ACHN (cell line): ENCODE measurements at places on chromosomes 3 and 15.
A peak's percentile ranks its signal among the peaks of the same experiment; 100 is the strongest.

GRCh38 chr3:123239756-123240155 is 38.0 kb downstream of the SEC22A start:
- no peak for DNase-seq

- DNase-seq, result no peak
Measured at GRCh38 chr15:84033793-84034553, 201.6 kb upstream of the GOLGA6L4 start.

DNA sequence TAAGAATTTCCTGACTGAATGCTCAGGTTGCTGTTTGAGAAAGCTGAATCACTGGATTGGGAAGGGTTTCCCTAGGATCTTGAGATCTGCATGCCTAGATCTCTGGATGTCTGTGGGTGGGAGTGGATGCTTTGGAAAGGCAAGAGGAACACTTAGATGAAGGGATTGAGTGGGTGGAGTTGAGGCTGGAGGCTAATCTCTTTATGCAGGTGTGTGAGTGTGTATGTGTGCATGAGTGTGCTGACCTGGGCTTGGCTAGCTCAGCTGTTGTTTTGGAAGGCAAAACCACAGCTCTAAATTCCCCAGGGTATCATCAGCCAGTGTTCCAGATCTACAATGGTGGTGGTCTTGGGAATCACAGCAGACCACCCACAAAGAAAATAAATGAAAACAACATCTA is 60.5 kb downstream of the CLDN1 start:
- DNase-seq, result no peak

GRCh38 chr3:58864480-58864879 is 185.3 kb downstream of the CFAP20DC start:
- DNase-seq, result no peak

DNA sequence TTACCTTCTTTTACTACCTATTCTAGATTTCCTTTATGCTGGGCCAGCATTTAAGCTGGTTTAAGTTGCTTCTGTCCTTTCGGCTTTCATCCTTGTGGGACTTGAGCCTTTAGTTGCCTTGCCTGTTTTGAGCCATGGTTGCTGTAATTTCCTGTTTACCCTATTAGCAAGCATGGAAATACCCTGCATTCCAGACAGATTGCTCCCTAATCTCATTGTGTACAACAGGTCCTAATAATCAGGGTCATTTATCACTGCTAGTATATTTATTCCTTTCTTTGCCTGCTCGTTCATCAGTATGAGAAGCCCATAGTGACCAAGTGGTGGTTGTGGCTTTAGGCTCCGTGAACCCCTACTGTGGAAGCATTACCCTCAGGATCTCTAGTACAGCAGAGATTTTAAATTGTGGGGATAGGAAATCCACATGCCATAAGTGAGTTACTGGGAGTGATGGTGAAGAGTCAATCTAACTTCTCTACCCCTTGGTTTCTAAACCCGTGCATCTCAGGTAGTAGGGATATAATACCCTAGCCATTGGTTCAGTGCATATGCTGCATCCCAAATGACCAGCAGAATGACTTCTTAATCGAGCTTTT is 31.9 kb downstream of the NCK1 start:
- no peak for DNase-seq

- no peak for DNase-seq
Measured at GRCh38 chr3:32428092-32429068, 36.7 kb downstream of the CMTM7 start.

- no peak for DNase-seq
Measured at GRCh38 chr3:110521019-110521418, 550.6 kb upstream of the NECTIN3 start.

DNA sequence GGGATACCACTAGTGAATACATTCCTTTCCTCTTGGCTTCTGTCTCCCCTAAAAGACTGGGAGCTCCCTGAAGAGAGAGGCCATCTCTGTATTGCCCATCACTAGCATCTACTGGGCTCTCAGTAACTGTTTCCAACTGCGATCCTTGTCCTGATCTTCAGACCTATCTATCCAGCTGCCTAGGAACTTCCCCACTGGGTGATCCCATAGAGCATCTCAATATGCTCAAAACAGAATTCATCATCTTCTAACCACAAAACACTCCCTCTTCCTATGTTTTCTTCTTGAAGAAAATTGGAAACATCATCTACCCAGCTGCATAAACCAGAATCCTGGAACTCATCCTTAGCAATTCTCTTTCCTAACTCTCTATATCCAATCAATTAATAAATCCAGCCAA is 54.6 kb downstream of the PLD1 start:
- no peak for DNase-seq

DNA sequence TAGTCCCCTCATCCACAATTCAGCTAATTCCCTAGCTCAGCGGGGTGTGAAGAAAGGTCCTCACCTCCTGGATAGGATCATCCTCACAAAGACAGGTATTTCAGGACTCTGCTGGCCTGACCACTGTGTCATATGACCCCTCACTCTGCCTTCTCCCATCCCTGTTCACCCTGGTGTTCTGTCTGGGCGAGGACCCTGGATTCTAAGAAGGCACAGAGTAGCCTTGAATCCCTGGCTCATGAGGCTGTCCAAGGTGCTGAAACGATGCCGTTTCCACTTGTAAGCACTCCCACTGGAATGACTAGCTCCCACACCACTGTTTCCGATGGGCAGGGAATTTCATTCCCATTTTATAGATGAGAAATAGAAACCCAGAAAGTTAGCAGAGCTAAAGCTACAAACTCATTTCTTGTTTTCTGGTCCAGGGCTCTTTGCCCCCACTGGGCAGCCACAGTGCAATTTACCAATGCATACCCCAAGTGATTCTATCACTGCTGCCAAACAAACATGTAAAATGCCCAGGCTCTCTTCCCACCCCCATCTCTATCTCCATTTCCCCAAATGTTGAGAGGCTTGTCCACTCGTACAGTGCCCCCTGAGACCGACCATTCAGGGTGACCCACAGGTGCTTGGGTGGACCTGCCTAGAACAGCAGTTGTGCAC is 83.2 kb downstream of the RAB11A start:
- DNase-seq, result peak; percentile 57

- peak; percentile 61 for DNase-seq
Measured at GRCh38 chr3:190346541-190346940, 24.3 kb upstream of the CLDN1 start.

DNA sequence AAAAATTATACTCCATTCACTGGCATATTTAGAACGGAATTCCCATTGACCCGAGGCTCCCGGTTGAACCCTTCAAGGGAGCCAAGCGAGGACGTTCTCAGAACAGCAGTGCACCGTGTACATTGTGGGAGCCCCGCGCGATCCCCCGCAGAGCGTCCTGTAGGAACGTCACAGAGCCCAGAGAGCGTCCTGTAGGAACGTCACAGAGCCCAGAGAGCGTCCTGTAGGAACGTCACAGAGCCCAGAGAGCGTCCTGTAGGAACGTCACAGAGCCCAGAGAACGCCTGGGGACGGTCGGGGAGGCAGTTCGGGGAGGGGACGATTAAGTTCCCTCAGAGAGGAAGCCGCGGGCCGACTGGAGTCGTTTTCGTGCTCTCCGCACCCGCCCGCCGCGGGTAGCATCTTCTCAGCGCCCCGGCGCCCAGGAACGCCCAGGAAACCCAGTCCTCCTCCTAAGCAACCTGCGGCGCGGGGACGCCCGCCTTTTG is 506 bp upstream of the ATP1B3 start:
- peak; percentile 39 for DNase-seq

- no peak for DNase-seq
Measured at GRCh38 chr15:52183562-52184173, 7.5 kb downstream of the GNB5 start.

- peak; percentile 83 for DNase-seq
Measured at GRCh38 chr15:99704444-99704838, 28.8 kb downstream of the LYSMD4 start.

DNA sequence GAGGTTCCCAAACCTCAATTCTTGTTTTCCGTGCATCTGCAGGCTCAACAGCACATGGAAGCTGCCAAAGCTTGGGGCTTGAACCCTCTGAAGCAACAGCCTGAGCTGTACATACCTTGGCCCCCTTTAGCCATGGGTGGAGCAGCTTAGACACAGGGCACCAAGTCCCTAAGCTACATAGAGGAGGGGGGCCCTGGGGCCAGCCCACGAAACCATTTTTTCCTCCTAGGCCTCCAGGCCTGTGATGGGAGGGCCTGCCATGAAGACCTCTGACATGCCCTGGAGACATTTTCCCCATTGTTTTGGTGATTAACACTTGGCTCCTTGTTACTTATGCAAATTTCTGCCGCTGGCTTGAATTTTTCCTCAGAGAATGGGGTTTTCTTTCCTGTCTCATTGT is 24.6 kb downstream of the SRP14 start:
- no peak for DNase-seq

DNA sequence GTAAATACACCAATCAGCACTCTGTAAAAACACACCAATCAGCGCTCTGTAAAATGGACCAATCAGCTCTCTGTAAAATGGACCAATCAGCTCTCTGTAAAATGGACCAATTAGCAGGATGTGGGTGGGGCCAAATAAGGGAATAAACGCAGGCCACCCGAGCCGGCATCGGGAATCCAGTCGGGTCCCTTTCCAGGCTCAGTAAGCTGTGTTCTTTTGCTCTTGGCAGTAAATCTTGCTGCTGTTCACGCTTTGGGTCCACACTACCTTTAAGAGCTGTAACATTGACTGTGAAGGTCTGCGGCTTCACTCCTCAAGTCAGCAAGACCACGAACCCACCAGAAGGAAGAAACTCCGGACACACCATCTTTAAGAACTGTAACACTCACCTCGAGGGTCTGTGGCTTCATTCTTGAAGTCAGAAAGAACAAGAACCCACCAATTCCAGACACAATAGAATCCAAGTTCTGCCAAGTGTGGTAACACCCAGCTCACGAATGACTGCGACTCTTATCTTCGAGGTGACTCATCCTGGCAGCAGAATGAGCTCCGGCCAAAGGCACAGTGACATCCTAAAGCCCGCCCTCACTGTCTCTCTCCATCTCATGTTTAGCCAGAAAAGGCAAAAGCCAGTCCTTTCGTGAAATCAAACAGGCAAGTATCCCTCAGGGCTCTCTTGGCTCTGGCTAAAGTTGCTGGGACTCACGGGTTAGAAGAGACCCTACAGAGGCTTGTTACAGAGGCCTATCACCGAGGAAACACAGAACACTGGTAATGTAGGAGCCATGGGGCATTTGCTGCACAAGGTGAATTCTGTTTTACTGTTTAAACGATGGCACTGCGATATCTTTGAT is 155.2 kb downstream of the FAM43A start:
- DNase-seq, result no peak

DNA sequence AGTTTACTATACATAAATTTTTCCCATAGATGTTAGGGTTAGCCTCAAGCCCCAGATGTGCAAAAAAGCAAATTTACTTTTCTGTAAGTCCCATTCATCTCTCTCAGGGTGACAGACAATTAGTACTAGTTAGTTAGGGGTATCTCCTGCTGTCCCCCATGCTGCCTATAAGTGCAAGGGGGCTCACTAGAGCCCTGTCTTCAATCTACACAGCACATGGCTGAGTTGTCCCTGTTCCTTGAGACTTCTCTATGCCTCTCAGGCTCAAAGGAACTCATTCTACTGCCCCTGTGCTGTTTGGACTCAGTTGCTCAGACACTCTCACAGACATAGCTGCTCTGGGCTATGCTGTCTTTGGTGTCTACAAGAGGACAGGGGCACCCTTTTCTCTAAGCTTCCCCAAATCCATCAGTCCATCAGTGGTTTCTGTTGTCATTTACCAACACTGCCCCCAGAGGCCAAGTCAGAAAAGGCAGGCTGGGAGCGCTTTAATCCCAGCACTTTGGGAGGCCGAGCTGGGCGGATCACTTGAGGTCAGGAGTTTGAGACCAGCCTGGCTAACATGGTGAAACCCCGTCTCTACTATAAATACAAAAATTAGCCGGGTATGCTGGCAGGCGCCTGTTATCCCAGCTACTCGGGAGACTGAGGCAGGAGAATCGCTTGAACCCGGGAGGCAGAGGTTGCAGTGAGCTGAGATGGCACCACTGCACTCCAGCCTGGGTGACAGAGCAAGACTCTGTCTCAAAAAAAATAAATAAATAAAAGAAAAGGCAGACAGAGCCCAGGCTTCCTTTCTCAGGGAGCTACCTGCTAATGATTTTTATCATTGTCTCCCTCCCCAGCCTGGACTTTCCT is 31.4 kb upstream of the PRTG start:
- DNase-seq, result peak; percentile 44

DNA sequence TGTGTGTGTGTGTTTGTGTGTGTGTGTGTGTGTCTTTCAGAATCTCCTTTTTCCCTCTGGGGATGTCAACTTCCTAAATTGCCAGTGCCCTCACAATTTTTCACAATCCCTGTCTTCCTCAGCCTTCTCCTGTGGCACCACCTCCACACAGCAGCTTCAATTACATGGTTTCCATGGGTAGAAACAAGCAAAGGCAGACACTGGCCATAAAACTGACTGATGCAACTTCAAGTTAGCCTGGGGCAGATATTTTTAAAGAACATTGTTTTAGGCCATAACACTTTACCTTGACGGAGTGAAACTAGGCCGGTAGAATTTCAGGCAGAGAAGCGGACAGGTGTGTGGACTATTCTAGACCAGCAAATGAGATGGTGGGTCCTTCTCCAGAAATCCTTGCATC is 405.8 kb upstream of the SUCLG2 start:
- no peak for DNase-seq

GRCh38 chr3:4751502-4752101 is 227.6 kb upstream of the BHLHE40 start:
- DNase-seq, result peak; percentile 91

- DNase-seq, result no peak
Measured at GRCh38 chr3:48960841-48961413, 29.1 kb upstream of the P4HTM start.

DNA sequence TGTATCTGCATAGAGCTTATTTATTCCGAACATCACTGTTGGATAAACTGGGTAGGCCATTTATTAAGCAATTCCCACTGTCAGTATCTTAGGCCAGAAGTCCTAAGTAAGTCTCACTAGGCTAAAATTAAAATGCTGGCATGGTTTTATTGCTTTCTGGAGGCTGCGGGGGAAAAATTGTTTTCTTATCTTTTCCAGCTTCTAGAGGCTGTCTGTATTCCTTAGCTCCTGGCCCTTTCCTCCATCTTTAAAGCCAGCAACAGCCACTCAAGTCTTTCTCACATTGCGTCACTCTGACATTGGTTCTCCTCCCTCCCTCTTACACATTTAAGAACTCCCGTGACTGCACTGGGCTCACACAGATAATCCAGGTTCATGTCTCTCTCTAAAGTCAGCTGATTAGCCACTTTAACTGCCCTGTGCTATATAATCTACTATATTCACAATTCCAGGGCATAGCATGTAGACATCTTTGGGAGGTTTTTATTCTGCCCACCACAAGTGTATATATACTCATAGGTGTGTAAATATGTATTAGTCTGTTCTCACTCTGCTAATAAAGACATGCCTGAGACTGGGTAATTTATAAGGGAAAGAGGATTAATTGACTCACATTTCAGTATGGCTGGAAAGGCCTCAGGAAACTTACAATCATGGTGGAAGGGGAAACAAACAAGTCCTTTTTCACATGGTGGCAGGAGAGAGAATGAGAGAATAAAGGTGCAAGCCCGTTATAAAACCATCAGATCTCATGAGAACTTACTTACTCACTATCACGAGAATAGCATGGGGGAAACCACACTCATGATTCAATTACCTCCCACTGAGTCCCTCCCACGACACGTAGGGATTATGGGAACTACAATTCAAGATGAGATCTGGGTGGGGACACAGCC is 113.5 kb upstream of the SLC7A14 start:
- DNase-seq, result no peak

GRCh38 chr15:100601163-100601562 is 821 bp downstream of the LINS1 start:
- peak; percentile 11 for DNase-seq
